Inflammatory macrophage treated with lipopolysaccharide for 1 hour (primary cell): ENCODE measurements at places on chromosomes 3 and 15.

- no peak for DNase-seq
These were observed 57.4 kb downstream of the PRICKLE2 start for GRCh38 chr3:64167868-64168267.

- DNase-seq: peak; percentile 79
These were observed 26.3 kb downstream of the PXYLP1 start for GRCh38 chr3:141257961-141258360.

DNA sequence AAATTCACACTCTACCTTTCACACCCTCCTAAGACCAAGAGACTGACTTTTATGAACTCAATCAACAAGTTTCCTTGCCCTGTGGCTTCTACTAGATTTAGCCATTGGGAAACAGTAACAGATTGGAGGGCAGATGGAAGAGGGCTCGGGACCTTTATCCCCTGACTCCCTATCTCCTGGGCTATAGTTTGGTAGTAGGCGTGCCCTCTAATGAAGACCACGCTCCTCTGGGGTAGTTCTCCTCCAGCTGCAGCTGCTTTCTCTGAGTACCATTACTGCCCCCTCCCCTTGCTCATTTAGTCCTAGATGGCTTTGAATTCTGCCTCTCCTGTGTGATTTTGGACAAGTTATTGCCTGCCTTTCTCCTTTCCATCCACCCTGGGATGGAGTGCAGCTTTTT, 33.3 kb downstream of the FMN1 start:
- no peak for DNase-seq

- no peak for DNase-seq
These were observed 3.2 kb downstream of the KCTD6 start for GRCh38 chr3:58495101-58495500.

- DNase-seq: no peak
These were observed 6.2 kb downstream of the C15orf62 start for GRCh38 chr15:40775740-40776536.

- no peak for DNase-seq
These were observed 11.2 kb upstream of the P2RY1 start for GRCh38 chr3:152823781-152824180.

- DNase-seq: no peak
These were observed 148.5 kb upstream of the NAALADL2 start for GRCh38 chr3:174710612-174711011.

- DNase-seq: no peak
These were observed 15.8 kb upstream of the RFTN1 start for GRCh38 chr3:16529264-16529663.

- no peak for DNase-seq
These were observed 30.9 kb upstream of the MUC13 start for GRCh38 chr3:124965413-124965812.

DNA sequence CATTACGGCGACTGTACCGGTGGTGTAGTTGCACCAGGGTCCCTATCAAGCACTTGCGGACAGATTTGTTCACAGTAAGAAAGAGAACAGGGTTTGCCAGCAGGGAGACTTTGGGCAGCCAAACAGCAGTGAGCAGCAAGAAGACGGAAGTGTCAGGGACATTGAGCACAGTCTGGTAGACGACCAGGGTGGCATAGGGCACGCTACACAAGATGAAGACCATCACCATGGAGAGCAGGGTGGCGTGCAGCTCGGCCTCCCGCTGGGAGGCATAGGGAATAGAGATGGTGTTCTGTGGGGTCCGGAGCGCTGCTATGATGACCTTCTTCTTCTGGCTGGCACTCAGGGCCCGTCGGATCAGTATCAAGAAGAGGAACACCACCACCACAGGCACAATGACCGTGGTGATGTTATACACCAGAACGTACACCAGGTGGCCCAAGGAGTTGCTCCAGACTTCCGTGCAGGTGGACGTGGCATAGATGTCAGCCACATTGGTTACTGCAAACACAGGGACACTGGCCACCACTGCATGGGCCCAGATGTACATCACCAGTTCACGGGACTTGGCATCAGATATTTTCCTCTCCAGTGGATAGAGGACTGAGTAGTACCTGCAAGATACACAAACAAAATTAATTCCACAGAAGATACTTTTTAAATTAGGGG, 19.1 kb upstream of the FSIP1 start:
- no peak for DNase-seq
